Omental fat pad (tissue), 4 donors: ENCODE measurements at places on chromosomes 11 and 22.

- no peak for DNase-seq
These were observed 6.7 kb downstream of the ACP2 start for GRCh38 chr11:47241841-47242301.

- no peak for DNase-seq
These were observed 11.6 kb upstream of the ALKBH3 start for GRCh38 chr11:43868852-43869567.

GRCh38 chr22:48896766-48897644 lies 930.7 kb downstream of the BRD1 start:
- DNase-seq: no peak

DNA sequence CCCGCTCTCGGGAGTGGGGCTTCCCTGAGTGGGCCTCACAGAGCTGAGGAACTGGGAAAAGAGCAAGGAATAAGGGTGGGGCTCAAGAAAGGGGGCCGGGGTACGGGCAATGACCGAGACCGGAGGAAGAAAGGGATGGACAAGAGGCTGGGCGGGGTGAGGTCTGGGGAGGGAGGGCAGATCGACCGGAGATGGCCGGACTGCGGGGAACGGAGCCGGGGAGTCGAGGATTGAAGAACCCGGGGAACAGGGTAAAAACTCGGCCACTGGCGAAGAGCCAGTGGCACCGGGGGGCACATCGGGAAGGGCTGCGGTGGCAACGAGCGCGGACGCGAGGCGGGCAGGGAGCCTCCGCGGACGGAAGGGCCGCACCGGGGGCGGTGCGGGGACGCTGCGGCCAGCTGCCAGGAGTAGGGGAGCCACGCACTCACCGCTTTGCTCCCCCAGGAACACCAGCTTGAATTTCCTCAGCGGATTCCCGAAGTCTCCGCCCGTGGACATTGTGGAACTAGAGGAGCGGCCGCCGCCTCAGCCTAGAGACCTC lies 667 bp downstream of the RAB6A start:
- DNase-seq: no peak

GRCh38 chr22:21996175-21996720 lies 13.7 kb upstream of the TOP3B start:
- no peak for DNase-seq

DNA sequence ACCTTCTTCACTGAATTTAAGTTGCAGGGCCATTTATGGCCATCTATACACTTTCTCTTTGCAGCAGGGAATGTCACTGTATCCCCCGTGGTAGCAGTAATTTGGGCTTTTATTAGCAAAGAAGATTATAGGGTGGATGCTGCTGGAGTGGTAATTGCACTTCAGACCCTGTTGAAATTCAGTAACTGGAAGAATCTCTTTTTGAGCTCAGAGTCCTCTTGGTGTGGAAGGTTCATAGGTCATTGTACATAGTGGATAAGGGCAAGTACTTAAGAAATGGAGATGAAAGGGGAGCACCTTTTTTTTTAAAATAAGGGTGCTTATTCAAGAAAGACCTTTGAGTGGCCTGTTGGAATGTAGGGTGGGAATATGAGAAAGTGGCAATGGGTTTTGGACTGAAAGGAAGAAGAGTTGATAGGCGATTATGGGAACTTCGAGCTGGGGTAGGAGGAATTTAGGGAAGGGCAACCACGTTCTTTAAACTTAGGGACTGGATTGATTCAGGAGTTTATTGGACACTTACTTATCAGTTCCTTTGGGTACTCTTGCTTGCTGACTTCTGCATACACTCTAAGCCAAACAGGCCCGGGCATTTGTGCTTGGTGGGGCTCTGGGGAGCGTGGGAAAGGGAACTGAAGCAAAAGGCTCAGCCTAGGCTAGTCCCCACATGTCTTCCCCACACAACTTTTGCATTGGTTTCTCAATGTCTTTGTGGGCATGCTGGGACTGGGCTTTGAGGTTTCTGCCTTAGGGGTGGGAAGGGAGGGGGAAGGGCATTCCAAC lies 26.5 kb downstream of the CTNND1 start:
- DNase-seq: no peak

- no peak for DNase-seq
These were observed 28.8 kb downstream of the SWAP70 start for GRCh38 chr11:9692691-9693090.

DNA sequence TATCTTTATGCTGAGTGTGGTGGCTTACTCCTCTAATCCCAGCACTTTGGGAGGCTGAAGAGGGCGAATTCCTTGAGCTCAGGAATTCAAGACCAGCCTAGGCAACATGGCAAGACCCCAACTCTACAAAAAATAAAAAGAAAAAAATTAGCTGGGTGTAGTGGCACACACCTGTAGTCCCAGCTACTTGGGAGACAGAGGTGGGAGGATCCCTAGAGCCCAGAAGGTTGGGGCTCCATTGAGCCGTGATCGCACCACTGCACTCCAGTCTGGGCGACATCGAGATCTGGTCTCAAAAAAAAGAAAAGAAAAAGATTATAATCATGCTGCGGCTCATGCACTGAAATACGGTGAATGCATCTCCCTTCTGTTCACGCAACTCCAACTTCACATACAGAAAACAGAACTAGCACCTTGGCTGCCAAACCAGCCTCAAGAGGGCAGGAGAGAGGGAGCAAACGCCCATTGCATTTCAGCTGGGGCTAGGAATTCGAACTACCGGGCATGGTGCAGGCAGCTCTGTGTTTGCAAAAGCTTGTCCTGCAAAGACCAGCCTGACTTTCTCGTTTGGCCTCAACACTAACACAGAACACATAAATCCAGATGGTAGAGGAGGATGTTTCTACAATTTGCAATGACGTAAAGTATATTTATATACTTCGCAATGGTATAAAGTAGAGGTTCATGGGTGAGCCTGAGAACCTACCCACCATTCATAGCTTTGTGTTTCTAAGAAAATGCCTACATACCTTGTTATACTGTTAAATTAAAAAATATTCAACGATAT lies 6.3 kb upstream of the SYNGR1 start:
- no peak for DNase-seq

DNA sequence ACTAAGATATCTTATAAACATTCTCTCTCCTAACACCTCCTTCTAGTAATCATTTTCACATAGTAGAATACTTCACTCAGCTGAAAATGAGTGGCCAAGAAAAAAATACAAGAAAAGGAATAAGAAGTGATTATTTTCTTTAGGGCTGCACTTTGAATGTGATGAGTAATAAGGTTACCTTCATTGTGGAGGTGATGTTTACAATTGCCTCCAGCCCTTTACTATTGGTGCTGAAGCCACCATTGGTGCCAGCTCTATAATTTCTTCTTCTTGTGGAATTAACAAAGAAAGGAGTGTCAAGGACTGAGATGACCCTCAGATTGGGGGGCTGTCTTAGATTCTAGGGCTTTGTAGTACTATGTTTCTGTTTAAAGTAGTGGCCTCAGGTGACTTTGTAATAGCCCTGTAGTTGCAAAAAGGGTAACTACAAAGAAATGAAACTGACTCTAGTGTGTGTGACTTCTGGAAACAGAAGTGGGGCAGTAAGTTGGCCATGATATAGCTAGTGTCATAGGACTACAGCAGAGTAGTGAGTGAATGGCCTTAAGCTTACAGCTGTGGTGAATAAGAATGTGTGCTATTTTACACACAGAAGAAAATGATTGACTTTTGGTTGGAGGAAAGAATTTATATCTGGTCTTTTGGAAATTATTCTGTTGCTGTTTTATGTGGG lies 287.2 kb downstream of the TMEM135 start:
- no peak for DNase-seq

DNA sequence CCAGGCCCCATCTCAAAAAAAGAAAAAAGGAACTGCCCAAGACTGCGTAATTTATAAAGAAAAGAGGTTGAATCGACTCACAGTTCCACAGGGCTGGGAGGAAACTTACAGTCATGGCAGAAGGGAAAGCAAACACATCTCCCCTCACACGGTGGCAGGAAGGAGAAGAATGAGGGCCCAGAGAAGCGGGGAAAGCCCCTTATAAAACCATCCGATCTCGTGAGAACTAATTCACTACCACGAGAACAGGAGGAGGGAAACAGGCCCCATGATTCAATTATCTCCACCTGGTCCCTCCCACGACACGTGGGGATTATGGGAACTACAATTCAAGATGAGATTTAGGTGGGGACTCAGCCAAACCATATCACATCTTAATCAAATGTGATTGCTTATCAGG lies 82.2 kb downstream of the BUD13 start:
- no peak for DNase-seq

GRCh38 chr11:7098235-7098832 lies 9.5 kb downstream of the RBMXL2 start:
- no peak for DNase-seq

DNA sequence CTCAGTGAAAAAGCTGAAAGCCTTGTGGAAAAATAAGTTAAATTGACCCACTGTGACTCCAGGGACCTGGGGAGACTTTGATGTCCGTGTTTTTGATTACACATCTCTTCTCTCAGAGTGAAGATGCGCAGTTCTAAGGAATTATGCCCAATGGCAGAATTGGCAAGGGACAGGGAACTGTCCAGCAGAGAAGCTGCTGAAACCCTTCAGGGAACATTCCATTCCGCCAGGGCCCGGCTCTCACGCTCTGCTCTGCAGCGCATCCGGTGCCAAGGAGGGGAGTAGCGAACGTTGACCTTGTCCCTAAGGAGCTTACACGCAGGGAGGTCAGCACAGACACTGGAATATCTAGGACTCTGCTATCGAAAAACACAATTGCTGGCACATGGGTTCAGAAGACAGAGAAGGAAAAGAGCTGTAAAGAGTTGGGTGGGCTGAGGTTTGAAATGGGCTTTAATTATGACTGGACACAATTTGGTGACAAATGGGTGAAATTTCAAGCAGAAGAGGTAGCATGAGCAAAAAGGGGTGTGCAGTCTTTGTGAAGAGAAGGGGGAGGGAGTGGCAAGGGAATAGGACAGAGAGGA lies 64.5 kb upstream of the B3GAT1 start:
- no peak for DNase-seq

DNA sequence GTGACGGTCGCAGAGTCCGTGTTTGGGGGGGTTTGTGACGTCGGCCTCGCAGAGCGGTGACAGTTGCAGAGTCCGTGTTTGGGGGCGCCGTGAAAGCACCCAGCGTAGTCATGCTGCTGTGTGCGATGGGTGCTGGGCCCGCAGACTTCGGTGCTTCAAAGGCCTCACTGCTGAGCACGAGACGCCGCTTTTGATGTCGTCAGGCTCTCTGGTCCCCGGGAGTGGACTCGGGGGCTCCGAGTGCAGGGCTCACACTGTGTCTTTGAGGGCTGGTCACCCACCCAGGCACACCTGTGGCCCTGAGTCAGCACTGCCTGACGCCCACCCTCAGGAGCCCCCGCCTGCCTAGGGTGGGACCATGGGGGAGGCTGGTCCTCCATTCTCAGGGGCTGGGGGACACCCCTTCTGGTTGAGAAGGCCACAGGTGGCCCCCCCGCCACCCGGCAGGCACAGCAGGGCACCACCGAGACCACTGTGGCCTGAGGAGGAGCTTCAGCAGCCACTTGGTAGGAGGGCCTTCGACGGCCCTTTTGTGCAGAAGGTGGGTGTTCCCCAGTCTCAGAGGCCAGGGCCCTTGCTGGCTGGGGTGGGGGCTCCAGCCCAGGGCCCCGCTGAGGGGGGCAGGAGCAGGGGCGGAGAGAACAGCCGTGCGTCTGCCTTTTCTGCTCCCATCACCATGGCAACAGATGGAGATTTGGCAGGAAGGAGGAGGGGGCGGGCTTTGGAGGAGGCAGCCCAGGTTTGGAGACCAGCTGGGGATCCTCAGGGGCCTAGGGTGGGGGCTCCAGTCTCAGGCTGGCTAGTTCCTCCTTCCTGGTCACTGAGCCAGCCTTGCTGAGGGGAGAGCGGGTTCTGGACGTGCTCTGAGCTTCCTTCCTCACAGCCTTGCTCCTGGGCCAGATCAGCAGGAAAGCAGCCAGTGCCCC lies 20.9 kb downstream of the BRSK2 start:
- DNase-seq: no peak

GRCh38 chr11:118215765-118216164 lies 9.0 kb downstream of the JAML start:
- DNase-seq: no peak

- no peak for DNase-seq
These were observed 89.0 kb upstream of the GRK3 start for GRCh38 chr22:25475257-25476022.

- DNase-seq: no peak
These were observed 32.5 kb downstream of the PHLDB1 start for GRCh38 chr11:118639899-118640298.

- no peak for DNase-seq
These were observed 1.2 kb downstream of the RTL6 start for GRCh38 chr22:44496844-44497217.

GRCh38 chr11:121489823-121490222 lies 37.1 kb upstream of the SORL1-AS1 start:
- DNase-seq: no peak

- DNase-seq: no peak
These were observed 44.4 kb downstream of the GDPD5 start for GRCh38 chr11:75481223-75481921.

DNA sequence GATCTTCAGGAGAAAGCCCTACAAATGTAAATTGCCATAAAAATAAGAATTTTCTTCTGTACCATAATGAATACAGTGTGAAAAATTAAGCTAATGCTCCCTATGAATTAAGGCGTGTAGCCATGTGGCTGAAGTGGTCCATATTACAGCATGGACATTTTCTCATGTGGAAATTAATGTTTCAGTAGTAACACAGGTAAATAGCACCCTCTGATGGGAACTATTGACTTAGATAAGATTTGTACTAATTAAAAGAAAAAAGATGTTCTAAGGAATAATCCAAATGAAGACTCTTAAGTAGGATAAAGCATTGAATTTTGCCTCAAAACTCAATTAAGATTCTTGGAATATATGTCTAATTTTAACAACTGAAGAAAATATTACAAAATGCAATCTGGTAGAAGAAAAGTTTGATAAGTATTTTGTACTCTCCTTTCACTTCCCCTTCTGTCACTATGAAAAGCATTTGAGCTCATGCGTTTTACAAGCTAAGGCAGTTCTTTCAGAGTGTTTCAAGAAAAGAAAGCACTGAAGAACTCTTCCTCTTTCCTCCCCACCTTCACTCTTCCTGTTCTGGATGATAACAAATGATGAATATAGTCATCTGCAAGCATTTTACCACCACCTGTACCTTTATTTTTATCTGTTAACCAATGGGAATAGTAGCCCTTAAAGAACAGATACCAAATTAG lies 9.9 kb upstream of the OR8D2 start:
- no peak for DNase-seq

- peak; percentile 76 for DNase-seq
These were observed 30.0 kb downstream of the ARAP1 start for GRCh38 chr11:72722050-72722748.

- DNase-seq: no peak
These were observed 57.6 kb downstream of the APOL3 start for GRCh38 chr22:36102995-36103394.

GRCh38 chr11:73622926-73623593 lies 23.3 kb upstream of the PLEKHB1 start:
- DNase-seq: no peak

- DNase-seq: no peak
These were observed 20.2 kb upstream of the OR10A5 start for GRCh38 chr11:6825231-6825744.

GRCh38 chr11:124440608-124441007 lies 4.9 kb downstream of the OR8B8 start:
- no peak for DNase-seq

GRCh38 chr11:110422306-110422905 lies 7.3 kb upstream of the FDX1 start:
- DNase-seq: no peak

GRCh38 chr22:40449676-40450035 lies 79.3 kb downstream of the SGSM3 start:
- DNase-seq: no peak
